Muscle of leg (tissue), 16 donors: ENCODE measurements at places on chromosomes 2 and 18.

DNA sequence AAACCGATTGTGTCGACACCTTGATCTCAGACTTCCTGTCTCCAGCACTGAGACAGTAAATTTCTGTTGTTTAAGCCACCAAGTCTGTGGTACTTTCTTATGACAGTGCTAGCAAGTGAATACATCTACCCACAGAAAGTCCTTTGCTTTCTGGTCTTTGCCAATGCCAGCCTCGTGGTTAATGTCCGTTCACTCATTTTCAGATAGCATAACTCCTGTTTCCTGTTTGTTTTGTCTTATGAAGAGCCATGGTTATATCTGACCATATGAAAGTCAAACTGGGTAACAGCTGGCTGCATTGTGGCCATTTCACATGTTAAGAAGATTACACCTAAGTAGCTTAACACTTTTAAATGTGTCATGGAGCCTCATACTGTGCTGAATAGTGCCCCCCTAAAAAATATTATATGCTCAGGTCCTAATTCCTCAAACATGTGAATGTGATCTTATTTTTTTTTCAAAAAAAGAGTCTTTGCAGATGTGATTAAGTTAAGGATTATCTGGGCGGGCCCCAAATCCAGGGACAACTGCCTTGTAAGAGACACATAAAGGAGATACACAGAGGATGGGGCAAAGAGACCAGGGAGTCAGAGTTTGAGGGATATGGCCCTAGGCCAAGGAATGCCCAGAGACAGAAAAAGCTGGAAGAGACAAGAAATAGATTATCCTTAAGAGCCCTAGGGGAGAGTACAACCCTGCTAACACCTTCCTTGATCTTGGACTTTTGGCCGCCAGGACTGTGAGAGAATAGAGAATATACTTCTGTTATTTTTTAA is 118.0 kb downstream of the KCNE4 start:
- no peak for DNase-seq

DNA sequence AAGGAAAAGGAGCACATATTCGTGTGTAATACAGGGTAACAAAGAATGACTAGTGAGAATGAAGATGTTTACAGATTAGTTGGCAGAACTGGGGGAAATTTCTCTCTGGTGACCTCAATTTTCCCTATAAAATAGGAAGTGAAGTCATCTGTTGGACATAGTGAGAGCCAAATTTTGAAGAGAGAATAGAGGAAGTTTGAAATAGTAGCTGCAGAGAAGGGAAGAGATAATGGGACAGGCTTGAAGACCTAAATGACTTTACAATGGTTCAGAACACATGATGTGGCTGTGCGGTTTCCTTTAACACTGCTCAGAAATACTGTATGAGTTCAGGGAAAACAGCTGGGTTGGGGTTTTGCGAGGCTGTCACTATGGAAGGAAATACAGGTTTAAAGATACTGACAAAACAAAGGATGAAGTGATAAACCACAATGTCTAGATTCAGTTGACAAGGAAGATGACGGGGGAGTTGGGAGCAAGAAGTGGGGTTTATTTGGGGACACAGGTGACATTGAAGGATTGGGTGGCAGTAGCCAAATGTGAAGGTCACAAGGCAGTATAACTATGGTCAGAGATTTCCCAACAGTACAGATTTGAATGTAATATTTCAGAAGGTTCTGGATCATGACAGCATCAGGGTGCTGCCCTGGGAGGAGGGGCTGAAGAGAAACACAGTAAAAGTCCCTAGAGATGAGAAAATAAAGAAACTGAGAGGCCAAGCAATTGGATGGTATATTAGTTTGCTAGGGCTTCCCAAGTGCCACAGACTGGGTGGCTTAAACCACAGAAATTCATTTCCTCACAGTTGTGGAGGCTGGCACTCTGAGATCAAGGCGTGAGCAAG is 82.6 kb upstream of the TANK start:
- peak; percentile 91 for DNase-seq

DNA sequence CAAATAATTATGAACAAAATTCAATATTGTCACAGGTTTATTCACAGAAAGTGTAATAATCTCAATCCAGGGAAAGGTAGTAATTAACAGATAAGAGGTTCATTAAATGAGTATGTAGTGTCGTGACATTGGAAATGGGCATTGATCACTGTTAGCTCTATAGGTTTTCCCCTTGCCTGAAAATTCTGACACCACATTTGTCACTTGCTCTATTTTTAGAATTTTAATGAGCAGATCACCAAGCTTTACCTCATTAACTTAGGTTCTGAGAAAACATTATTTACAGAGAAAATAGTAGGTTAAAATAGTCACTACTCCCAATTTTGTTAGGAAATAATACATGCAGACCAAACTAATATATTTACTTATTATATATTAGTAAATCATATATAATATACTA is 344.0 kb downstream of the DSC3 start:
- DNase-seq, result no peak

DNA sequence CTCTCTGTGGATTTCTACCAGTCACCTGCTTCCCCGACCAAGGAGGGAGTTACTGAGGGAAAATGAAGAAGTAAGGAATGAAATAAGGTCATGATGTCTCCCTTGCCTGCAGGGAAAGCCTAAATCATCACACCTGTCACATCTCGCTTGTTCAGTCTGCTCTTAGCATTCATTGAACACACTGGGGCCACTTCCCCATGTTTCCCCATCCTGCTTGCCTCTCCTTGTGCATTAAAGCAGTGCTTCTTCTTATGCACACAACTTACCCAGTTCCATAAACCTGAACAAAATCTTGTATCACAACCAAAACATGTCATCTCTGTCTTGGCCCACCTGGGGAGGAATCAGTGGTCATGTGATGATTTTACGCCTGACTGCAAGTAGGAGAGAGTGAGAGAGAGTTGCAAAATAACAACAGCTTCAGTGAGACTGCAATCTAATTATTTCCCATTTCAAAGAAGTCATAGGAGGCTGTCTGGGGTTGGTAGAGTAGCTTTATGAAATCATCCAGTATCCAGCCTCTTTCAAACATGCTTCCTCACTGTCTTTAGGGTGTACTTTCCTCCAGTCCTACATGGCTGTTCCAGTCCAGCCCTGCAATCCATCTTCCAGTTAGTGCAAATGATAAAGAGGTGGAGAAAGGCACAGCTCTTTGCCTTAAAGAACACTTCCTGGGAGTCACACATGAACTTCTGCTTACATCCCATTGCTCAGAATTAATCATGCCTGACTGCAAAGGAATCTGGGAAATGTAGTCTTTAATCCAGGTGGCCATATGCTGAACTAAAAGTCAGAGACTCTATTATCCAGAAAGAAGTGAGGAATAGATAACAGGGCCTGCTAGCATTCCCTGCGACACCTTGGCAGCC is 220.1 kb downstream of the HAUS1 start:
- peak; percentile 61 for DNase-seq

- DNase-seq, result no peak
Observed at GRCh38 chr18:36974686-36975085, 145.8 kb downstream of the KIAA1328 start.

DNA sequence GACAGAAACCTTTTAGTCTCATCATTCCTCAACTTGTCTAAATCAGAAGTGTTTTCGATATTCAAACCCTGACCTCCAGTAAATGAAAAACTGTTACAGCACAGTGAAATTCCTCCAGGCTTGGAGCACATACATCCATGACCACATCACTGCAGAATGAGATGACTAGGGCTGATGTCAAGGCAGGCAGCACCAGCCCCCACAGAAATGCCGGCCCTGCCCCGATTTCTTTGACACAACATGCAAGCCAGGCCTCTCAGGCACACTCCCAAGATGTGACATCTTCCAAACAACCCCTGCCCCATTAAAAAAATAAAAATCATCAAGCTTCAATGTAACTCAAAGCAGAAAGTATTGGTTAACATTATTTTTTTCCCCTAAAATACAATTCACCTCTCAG is 103.3 kb downstream of the CTAGE1 start:
- peak; percentile 85 for DNase-seq

DNA sequence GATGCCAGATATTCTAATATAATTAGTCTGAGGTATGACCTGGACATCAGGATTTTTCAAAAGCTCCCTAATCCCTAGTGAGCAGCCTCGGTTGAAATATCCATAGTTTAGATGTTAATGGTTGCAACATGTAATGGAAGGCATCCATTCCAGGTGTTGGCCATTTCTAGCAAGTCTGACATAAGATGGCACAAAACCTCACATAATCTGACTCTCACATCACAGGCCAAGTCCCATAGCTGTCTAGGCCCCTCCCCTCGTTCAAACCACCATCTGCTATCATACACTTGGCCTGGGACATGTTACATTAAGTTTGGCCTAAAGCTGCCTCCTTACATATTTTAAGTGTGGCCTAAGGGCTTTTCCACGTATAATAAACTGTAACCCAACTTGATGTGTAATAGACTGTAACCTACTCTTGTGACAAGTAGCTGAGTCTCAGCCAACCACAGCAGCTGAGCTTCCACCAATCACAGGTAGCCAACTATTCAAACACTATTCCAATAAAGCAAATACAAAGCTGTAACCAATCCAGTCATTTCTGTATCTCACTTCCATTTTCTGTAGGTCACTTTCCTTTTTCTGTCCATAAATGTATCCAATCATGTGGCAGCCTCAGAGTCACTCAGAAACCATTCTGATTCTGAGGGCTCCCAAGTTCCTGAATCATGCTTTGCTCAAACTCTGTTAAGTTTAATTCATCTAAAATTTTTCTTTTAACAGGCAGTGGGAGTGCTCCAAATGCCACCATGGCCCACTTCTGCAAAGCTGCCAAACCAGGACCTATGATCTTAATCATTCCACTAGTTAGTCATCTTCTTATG is 59.4 kb downstream of the ADD2 start:
- DNase-seq, result no peak

DNA sequence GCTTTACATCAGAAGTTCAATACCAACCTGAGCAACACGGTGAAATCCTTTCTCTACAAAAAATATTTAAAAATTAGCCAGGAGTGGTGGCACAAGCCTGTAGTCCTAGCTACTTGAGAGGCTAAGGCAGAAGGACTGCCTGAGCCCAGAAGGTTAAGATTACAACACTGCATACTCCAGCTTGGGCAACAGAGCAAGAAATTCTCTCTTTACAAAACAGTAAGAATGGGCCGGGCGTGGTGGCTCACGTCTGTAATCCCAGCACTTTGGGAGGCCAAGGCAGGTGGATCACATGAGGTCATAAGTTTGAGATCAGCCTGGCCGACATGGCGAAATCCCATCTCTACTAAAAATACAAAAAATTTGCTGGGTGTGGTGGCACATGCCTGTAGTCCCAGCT is 113.2 kb downstream of the USP34 start:
- no peak for DNase-seq

DNA sequence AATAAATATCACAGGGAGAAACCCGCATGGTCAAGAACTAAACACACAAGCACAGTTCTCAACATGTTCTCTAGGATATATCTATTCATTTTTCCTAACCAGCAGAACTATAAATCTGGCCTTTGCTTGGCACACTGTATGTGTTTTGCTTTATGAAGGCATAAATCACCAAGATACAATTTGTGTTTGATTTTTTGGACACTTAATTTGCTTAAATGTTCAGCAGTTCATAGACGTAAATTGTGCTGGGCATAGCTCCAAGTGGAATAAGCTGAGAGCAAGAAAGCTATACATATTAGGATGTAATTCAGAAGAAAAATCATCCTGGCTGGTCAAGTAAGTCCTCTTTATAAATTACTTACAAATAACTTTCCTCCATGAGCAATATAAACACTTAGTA is 341.5 kb upstream of the ATP5MC3 start:
- DNase-seq, result peak; percentile 7

GRCh38 chr18:35142275-35142615 is 98.6 kb upstream of the ZNF397 start:
- DNase-seq, result no peak

DNA sequence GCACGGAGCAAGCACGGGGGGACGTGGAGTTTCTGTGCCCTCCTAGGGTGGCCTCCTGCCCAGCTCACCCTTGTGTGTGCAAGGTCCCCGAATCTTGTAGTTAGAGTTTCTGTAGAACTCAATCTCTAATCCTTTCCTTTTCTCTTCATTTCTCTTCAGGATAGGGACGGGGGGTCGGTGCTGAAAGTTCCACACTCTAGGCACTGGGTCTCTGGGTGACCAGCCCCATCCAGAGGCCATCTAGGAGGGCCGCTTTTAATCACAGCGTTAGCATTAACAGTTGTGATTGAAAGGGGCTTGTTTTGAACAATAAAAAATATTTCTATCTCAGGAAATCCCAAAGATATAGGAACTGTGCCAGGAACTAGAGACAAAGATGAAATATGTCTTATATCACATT is 10.5 kb downstream of the SOCS6 start:
- no peak for DNase-seq

DNA sequence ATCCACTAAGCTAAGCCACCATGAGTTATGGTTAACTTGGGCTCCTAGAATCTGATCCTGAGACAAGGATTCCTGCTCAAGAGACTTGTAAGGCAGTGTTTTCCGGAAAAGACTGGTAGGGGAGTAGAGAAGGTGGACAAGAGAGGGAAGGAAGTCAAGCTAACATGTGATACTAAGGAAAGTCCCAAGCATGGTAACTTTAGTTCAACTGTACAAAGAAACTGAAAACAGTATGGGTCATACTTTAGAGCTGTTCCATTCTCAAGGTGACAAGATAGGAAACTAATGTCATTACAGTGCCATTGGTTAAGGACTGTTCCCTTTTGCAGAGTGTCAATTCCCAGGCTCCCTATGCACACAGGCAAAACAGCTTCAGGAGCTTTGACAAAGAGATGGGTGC is 5.8 kb downstream of the MYO5B start:
- DNase-seq, result no peak

DNA sequence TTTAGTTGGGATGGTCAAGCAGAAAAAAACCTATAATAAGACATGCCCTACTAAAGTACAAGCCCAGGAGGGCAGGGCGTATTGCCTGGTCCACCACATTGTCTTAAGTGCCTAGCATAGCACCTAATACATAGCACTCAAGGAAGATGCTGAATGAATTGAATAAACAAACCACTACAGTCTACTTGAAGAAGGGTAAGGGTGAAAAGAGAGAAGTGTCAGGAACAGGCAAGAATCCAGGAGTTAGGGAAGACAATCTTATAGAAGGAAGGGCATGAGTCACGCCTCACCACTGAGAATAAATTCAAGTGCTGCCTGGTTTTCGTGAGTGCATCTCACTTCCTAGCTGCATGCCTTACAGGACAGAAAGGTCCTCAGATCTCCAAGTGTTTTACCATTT is 13.9 kb downstream of the SLC19A3 start:
- DNase-seq, result no peak

DNA sequence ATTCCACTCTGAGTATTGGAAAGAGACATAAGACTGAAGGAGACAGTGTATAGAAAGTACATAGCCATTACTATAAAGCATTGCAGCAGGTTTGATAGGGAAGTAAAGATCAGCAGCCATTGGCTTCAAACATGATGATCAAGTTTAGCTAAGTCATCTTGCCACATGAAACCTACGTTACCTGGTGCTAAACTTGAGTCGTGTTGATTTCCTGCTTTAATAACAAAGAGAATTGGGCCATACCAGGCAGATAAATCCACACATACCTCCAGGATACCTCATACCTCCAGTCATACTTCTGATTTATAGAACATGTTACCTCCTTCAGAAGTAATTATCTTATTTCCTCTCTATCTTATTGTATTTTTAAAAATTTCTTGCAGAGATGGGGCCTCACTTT is 10.3 kb upstream of the KYNU start:
- no peak for DNase-seq

- peak; percentile 55 for DNase-seq
Observed at GRCh38 chr2:128442053-128442751, 123.5 kb upstream of the HS6ST1 start.
